ENCODE measurements at places on chromosomes 3 and 15.

- no peak for DNase-seq
Measured at GRCh38 chr3:189720736-189721417, 89.7 kb downstream of the TP63 start.

DNA sequence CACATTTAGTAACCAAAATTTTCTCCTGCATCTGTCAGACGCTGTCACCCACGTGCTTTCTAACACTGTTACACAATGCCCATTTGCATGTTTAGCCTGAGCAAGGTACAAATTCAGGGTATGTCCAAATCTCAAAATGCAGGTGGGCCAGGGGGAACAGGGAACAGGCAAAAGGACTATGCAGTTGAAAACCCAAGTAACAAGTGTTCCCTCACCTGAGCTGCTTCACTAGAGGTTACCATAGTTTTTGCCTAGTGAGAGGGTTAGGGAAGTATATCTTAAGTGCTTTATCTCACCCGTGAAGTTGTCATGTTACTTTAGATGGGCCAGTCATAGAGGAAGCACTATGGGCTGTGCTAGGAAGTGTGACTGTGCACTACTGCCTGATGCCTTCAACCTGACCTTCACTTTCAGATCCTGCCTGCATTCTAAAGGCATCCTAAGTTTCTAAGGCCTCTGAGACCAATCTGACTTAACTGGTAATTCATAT lies 6.0 kb upstream of the TMEM87A start:
- DNase-seq, result no peak

DNA sequence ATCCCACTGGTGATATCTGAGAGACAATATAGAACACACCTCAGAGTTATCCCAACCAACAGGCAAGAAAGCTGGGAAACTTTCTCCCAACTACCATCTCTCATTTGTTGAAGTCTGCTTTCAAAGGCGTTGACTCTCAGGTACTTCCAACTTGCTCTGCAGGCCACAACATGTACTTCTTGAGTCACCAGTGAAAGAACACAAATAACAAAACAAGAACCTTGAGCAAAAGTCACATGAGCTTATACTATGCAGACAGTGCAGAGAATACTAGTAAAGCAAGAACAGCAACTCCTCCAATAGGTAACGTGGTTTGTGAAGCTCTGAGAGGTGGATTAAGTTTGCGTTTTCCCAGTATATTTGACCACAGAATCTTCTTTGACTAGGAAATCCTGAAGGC lies 20.6 kb downstream of the SNTN start:
- no peak for DNase-seq

- no peak for DNase-seq
Measured at GRCh38 chr3:23944007-23944783, 891 bp upstream of the NR1D2 start.

DNA sequence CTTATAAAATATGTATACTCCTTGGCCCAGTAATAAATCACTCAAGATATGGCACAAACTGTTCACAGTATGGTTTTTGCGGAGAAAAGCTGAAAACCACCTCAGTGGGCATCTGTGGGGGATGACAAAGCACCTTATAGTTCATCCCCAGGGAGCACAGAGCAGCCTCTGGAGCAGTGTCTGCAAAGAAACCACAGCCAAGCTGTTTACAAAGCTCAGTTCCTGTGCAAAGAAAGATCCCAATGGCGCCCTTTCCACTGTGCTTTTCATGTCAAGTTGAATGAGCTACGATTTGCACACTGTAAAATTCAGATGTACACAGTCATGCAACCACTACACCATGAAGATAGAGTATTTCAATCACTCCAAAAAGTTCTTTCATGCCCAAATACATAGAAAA lies 2.5 kb upstream of the EFCC1 start:
- DNase-seq, result no peak

GRCh38 chr15:25863111-25863967 lies at the start of gene ATP10A:
Gene ATP10A, minus strand, starts transcription at chr15:25863327. Its CDS starts 231 bp downstream, at chr15:25863096.
- DNase-seq, result peak; percentile 75

Measured in stimulated activated CD4-positive, alpha-beta T cell treated with anti-CD3 and anti-CD28 coated beads, Interleukin-2, amount 100 ng/mL, for 24 hours (primary cell).